ENCODE measurements at places on chromosomes 13 and 19. TPM values are rescaled to one million over a fixed set of nuclear protein-coding genes. Genes with fewer than 3 reads are reported as not detected.

KIR3DL1 gene
- total RNA-seq = not detected

S1PR5 gene
- total RNA-seq = 1.00 TPM

CGB5 gene
- total RNA-seq = 6.5 TPM

NLRP9 gene
- total RNA-seq = not detected

IL17D gene
- total RNA-seq = 1.9 TPM

KLK10 gene
- 0.19 TPM for total RNA-seq

ZNF433 gene
- not detected for total RNA-seq

ZNF585A gene
- total RNA-seq = 4.2 TPM

TMPRSS9 gene
- 0.16 TPM for total RNA-seq

C19orf85 gene
- total RNA-seq = not detected

RNF113B gene
- total RNA-seq = not detected

GCDH gene
- 17.5 TPM for total RNA-seq

C19orf33 gene
- 4.9 TPM for total RNA-seq

ATP4A gene
- total RNA-seq = not detected

PABPC3 gene
- 0.45 TPM for total RNA-seq

ADGRE2 gene
- 0.12 TPM for total RNA-seq

SIGLEC8 gene
- total RNA-seq = not detected

CEACAM20 gene
- total RNA-seq = not detected

SARS2 gene
- 24.8 TPM for total RNA-seq

HCN2 gene
- 4.8 TPM for total RNA-seq

ZNF677 gene
- 28.6 TPM for total RNA-seq

COMP gene
- 2.3 TPM for total RNA-seq

WASF3 gene
- total RNA-seq = 25.8 TPM

FBXO27 gene
- 4.1 TPM for total RNA-seq

POSTN gene
- 26.6 TPM for total RNA-seq

ZNF841 gene
- total RNA-seq = 37.8 TPM

RYR1 gene
- 0.05 TPM for total RNA-seq

GRIN3B gene
- total RNA-seq = 2.7 TPM

TUBA3C gene
- total RNA-seq = not detected

ZNF878 gene
- not detected for total RNA-seq

CABP5 gene
- not detected for total RNA-seq

SLC10A2 gene
- total RNA-seq = not detected

KASH5 gene
- total RNA-seq = not detected

ZNF235 gene
- 6.4 TPM for total RNA-seq

FBN3 gene
- total RNA-seq = 0.53 TPM

KIR2DL3 gene
- total RNA-seq = not detected

PNMA8B gene
- total RNA-seq = 1.9 TPM

PTPRH gene
- 1.0 TPM for total RNA-seq

ATP11A gene
- 35.7 TPM for total RNA-seq

OR7G1 gene
- not detected for total RNA-seq

CPB2 gene
- not detected for total RNA-seq

ZNF254 gene
- total RNA-seq = 13.9 TPM

BCAM gene
- 11.5 TPM for total RNA-seq

TMEM221 gene
- total RNA-seq = 0.19 TPM

SPACA4 gene
- not detected for total RNA-seq

TLE2 gene
- 0.48 TPM for total RNA-seq

ATP8B3 gene
- 4.4 TPM for total RNA-seq

SIGLEC5 gene
- total RNA-seq = not detected

A1BG gene
- 35.9 TPM for total RNA-seq

ZNF772 gene
- 14.5 TPM for total RNA-seq

LRRC63 gene
- not detected for total RNA-seq

SOX1 gene
- total RNA-seq = not detected

PAK4 gene
- 51.1 TPM for total RNA-seq
